ENCODE measurements at places on chromosomes 1 and 21.

DNA sequence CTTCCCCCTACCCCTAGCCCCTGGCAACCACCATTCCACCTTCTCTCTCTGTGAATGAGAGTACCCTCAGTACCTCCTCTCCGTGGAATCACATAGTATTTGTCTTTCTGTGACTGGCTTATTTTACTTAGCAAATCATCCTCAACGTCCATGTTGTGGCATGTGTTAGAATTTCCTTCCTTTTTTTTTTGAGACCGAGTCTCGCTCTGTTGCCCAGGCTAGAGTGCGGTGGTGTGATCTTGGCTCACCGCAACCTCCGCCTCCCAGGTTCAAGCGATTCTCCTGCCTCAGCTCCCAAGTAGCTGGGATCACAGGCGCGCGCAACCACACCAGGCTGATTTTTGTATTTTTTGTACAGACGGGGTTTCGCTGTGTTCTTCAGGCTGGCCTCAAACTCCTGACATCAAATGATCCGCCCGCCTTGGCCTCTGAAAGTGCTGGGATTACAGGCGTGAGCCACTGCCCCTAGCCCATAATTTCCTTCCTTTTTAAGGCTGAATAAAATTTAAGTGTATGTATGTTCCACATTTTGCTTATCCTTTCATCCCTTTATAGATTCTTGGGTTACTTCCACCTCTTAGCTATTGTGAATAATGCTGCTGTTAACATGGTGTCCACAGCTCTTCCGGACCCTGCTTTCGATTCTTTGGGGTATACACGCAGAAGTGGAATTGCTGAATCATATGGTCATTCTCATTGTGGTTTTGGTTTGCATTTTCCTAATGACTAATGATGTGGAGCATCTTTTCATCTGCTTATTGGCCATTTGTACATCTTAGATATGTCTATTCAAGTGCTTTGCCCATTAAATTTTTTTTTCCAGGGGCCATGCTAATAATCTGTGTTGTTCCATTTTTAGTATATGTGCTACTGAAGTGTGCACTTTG is 32.3 kb downstream of the ERRFI1 start:
- no peak for DNase-seq

DNA sequence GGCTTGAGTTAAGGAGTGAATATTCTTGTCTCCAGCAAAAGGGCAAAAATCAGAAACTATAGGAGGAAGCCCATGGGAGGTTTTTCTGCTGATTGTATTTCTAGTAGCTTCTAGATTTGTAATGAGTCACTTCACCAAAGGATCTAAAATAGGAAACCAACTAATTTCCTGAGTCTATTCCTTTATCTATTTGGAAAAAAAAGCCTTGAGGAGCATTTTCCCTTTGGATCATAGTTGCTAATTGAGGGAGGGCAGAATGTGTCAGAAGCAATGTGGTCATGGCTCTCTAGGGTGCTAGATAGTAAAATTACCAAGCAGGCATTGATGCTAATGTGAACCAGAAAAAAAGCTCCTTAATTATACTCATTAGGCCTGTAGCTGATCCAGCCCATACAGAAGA is at the start of gene OR10R2:
OR10R2 (plus strand) TSS at position 301 of the 400 bp plus-strand sequence. CDS start 106 bp downstream, outside the sequence.
- no peak for DNase-seq

DNA sequence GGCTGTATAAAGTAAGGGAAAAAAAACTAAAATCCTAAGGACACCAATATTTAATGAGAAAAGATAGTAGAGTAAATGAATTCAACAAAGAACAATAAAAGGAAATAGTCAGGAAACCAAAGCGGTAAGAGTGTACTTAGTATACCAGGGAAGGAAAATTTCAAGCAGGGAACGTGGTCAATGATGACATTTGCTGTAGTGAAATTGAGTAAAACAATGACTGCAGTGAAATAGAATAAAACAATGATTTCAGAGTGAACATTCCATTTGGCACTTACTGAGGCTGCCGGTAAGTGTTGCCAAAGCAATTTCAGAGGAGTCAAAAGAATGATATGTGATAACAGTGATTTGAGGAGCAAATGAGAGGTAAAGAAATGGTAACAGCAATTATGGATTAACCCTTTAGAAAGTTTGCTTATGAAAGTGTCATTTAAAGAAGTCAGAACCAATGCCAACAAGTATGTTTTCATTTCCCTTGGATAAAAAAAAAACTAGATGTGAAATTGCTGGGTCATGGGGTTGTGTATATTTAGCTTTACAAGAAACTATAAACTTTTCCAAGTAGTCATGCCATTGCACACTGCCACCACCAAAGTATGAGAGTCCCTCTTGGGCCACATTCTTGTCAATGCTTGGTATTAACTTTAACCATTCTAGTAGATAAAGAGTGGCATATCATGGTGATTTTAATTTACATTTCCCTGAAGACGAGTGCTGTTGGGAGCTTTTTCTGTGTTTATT is 50.5 kb downstream of the VCAM1 start:
- DNase-seq: no peak

DNA sequence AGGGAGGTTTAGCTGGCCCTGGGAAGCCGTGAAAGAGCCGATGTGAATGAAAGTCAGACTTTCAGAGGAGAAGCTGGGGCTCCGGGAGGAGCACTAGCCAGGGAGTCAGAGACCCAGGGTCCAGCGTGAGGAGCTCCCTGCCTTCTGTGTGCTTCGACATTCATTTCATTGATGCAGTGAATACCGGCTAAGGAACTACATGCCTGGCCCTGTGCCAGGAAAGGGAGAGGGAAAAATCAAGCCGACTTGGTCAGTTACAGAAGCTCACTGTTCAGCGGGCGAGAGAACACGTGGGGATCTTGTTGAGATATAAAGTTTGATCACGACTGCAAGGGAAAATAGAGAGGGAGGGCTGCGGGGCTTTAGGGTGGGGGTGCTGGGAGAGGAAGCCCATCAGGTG is 76.7 kb upstream of the RUNX3 start:
- no peak for DNase-seq

- DNase-seq: no peak
Observed at GRCh38 chr1:159223004-159223403, 18.3 kb downstream of the ACKR1 start.
